ENCODE measurements at places on chromosomes 7 and 10.

- DNase-seq = no peak
These were observed 7.3 kb downstream of the GTPBP4 start for GRCh38 chr10:995559-995926.

- no peak for DNase-seq
These were observed 49.6 kb downstream of the SYPL1 start for GRCh38 chr7:106062521-106062931.

DNA sequence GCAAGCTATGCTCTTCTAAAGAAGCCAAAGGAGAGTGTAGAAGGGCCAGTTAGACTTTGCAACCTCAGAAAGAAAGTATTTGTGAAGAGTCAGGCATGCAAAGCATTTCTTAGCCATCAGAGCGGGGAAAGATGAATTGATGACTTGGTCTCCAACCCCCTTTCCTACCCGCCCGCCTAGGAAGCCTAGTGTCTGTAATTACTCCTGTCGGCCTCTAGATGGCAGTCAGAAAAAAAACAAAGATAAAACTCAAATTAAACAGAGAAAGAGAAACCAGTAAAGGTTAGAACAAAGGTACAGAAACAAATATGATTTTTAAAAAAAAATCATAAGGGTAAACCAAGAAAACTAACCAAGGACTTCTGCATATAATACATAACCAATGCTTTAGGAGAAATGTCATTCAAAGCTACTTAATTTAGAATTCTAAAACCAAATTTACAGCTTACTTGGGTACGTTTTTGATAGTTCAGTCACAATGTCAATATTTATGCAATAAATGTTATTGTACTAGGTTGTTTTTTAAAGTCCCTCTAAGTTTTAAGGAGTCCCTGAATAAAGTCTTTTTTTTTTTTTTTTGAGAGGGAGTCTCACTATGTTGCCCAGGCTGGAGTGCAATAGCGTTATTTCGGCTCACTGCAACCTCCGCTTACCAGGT is 97.6 kb downstream of the LYZL1 start:
- no peak for DNase-seq

GRCh38 chr10:11280187-11280932 is 262.7 kb downstream of the CELF2 start:
- no peak for DNase-seq

DNA sequence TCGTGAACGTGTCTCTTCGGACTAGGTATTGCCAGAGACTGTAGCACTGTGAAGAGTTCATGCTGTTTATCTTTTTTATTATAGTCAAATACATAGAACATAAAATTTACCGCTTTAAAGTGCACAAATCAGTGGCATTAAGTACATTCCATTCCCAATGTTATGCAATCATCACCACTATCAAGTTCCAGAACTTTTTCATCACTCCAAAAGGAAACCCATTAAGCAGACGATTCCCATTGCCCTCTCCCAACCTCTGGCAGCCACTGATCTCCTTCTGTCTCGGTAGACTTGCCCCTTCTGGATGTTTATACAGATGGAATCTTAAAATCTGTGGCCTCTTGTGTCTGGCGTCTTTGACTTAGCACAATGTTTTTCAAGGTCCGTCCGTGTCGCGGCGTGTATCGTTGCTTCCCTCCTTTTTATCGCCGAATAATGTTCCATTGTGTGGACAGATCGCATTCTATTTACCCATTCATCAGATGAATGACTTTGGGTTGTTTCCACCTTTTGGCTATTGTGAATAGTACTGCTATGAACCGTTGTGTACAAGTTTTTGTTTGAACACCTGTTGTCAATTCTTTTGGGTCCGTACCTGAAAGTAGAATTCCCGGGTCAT is 2.7 kb downstream of the PROSER2 start:
- DNase-seq = no peak

DNA sequence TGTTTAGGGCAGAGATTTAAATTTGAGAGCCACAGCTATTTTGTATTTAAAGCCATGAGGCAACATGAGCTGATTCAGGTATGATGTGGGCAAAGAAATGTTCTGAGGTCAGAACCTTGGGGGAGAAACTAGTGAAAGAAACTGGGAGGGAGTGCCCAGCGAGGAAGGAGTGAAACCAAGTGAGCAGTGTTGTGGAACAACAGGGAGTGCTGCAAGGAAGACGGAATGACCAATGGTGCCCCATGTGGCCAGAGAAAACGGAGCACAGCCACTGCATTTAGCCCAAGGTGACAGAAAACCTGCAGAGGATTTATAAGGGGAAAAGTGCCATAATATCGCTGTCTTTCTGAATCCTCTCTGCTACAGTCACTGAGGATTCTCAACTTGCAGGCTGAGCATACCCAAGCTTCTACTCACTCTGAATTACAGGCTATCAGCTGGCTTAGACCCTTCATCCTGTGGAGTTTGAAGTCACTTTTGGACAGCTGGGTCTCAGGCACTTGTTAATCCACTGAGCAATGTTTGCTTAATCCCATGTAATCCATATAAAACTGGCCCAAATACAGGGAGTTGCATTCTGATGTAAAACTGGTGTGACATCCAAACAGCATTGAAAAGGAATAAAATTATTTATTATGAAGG is 777.3 kb downstream of the CCSER2 start:
- no peak for DNase-seq

DNA sequence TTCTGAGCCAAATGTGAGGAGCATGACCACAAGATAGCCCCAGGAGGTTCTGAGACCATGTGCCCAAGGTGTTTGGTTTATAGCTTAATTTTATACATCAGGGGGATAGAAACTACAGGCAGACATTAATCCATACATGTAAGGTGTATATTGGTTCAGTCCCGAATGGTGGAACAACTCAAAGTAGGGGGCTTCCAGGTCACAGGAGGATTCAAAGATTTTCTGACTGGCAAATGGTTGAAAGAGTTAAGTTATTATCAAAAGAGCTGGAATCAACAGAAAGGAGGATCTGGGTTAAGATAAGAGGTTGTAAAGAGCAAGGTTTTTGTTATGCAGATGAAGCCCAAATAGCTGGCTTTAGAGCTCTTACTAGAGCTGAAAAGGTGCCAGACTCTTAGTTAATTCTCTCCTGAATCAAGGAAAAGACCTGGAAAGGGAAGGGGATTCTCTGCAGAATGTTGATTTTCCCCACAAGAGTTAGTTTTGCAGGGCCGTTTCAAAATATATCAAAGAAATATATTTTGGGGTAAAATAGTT is 640.0 kb downstream of the IPMK start:
- no peak for DNase-seq

DNA sequence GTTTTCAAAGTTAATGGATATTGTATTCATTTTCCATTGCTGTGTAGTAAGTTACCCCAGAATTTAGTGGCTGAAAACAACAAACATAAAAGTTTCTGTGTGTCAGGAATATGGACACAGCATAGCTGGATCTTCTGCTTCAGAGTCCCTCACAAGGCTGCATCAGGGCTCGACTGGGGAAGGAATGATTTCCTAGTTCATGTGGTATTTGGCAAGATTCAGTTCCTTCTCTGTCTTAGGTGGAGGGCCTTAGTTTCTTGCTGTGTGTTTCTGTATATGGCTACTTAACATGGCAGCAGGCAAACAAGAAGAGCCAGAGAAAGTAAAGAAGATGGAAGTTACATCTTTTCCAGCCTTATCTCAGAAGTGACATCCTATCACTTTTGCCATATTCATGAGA is 51.1 kb downstream of the TPST1 start:
- DNase-seq = no peak

DNA sequence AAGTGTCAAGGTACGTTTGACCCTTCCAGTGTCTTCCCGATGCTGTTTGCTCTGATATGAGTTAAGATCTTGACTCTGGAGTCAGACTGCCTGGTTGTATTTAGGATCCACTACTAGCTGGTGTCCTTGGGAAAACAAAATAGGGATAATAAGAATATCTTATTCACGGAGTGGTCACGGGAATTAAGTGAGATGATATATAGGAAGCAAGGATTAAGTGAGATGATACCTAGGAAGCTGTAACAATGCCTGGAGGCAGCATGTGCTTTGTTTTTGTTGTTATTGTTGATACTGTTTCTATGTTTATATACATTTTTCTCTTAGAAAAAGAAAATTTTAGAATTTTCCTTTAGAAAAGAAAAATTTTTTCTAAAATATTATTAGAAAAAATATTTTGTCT is 87.0 kb downstream of the LYZL1 start:
- DNase-seq = no peak

- DNase-seq = no peak
These were observed 105.0 kb downstream of the KMT2C start for GRCh38 chr7:152330827-152331226.

- no peak for DNase-seq
These were observed 1235.0 kb upstream of the SORCS1 start for GRCh38 chr10:108399465-108399864.
